ENCODE measurements at places on chromosomes 3 and 15. TPM values are rescaled to one million over a fixed set of nuclear protein-coding genes. Genes with fewer than 3 reads are reported as not detected.

The STAB1 gene
- total RNA-seq = 0.12 TPM

The NRG4 gene
- total RNA-seq = 2.4 TPM

The SNURF gene
- 20.2 TPM for total RNA-seq

The CEP19 gene
- total RNA-seq = 1.1 TPM

- peaks cover 20% of the 10 kb centered on the region for H3K4me1 ChIP-seq
- H3K4me3 ChIP-seq = no peak overlapping the region
- peaks cover 26% of the 10 kb centered on the region for H3K27me3 ChIP-seq
- no peak for DNase-seq
- no peak overlapping the region for H3K27ac ChIP-seq
- H3K36me3 ChIP-seq = no peaks in the 10 kb centered on the region
Measured at GRCh38 chr15:70856884-70857561, 3.1 kb upstream of the LARP6 start.

DNA sequence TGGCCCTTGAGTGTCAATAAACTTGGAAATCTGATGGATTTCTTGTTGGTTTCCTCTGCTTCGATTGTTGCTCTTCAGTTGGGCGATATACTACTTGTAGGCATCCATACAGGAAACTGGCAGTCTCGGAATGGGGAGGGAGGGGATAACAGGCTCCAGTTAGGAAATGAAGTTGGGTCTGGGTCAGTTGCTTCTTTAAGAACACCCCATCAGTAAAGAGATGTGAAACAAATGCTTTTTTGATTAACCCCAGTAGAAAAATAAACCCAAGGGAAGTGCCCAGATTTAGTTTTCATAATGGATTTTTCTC, 681 bp downstream of the CHMP2B start:
- peaks cover 5% of the 10 kb centered on the region for H3K36me3 ChIP-seq
- H3K27me3 ChIP-seq = peaks cover 9% of the 10 kb centered on the region
- peaks cover 19% of the 10 kb centered on the region for H3K4me1 ChIP-seq

DNA sequence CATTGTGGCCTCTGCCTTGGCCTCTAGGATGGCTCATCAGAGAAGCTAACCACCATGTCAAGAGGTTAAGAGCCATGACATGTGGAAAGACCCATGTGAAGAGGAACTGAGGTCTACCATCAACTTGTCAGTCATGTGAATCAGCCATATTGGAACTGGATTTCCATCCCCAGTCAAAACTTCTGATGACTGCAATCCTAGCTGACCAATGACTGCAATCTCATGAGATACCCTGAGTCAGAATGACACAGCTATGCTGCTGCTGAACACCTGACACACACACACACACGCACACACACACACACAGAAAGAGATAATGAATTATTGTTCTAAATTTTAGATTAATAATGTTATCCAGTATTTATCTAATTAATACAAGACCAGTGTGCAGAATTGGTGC, 337.5 kb upstream of the LMCD1 start:
- no peaks in the 10 kb centered on the region for H3K4me1 ChIP-seq
- H3K27ac ChIP-seq = no peak overlapping the region
- H3K4me3 ChIP-seq = no peak overlapping the region
- H3K27me3 ChIP-seq = no peaks in the 10 kb centered on the region

- no peak overlapping the region for H3K4me3 ChIP-seq
- H3K36me3 ChIP-seq = no peaks in the 10 kb centered on the region
- H3K27me3 ChIP-seq = peaks cover 15% of the 10 kb centered on the region
- H3K4me1 ChIP-seq = peaks cover 5% of the 10 kb centered on the region
- DNase-seq = no peak
Measured at GRCh38 chr3:118988198-118989130, 46.2 kb downstream of the IGSF11 start.

- H3K27me3 ChIP-seq = no peaks in the 10 kb centered on the region
- H3K27ac ChIP-seq = no peak overlapping the region
- no peaks in the 10 kb centered on the region for H3K36me3 ChIP-seq
- H3K4me3 ChIP-seq = no peak overlapping the region
- DNase-seq = no peak
Measured at GRCh38 chr15:37693926-37694325, 240.5 kb upstream of the TMCO5A start.

DNA sequence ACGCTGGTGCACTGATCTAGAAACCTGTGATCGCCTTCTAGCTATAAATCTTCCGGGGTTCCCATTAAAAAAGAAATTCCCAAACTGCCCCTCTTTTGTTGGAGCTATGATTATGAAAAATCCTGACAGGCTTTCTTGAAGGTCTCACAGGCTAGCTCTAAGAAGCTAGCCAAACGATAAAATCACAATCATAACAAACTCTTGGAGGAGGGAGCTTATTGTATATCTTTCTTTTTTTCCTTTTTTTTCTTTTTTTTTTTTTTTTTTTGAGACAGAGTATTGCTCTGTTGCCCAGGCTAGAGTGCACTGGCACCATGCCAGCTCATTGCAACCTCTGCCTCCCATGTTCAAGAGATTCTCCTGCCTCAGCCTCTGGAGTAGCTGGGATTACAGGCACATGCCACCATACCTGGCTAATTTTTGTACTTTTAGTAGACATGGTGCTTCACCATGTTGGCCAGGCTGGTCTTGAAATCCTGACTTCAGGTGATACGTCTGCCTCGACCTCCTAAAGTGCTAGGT, 72.0 kb downstream of the MYO1E start:
- no peak overlapping the region for H3K4me3 ChIP-seq
- H3K27ac ChIP-seq = no peak overlapping the region
- DNase-seq = no peak
- no peaks in the 10 kb centered on the region for H3K27me3 ChIP-seq
- H3K4me1 ChIP-seq = peaks cover 38% of the 10 kb centered on the region
- H3K36me3 ChIP-seq = no peaks in the 10 kb centered on the region

DNA sequence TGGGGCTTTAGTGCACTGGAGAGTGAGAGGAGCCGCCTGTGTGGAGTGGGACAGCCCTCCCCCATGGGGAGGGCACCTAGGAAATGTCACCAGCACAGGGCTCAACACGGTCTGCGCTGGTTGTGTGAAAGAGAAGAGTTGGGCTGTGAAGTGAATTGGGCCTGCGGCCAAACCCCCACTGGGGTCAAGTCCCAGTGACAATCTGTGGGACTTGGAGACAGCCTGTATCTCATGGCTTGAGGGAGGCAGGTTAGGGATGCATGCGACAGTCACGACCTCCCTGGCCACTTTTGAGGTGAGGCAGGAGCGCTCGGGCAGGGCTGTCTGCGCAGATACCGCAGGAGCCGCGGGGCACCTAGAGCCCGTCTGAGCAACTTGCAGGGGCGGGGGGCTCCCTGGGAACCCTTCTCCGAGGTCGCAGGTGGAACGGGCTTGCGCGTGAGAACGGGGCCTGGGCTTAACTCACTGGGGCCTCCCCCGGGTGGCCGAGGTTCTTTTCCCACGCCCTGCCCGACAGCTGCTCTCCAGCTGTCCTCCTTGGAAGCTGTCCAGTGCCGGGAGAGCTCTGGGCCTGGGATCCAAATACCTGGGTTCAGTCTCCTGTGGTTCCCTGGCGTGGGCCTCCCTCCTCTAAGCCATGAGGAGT, 77.4 kb downstream of the SNRK start:
- H3K27ac ChIP-seq = no peak overlapping the region
- H3K36me3 ChIP-seq = no peaks in the 10 kb centered on the region
- no peaks in the 10 kb centered on the region for H3K27me3 ChIP-seq

DNA sequence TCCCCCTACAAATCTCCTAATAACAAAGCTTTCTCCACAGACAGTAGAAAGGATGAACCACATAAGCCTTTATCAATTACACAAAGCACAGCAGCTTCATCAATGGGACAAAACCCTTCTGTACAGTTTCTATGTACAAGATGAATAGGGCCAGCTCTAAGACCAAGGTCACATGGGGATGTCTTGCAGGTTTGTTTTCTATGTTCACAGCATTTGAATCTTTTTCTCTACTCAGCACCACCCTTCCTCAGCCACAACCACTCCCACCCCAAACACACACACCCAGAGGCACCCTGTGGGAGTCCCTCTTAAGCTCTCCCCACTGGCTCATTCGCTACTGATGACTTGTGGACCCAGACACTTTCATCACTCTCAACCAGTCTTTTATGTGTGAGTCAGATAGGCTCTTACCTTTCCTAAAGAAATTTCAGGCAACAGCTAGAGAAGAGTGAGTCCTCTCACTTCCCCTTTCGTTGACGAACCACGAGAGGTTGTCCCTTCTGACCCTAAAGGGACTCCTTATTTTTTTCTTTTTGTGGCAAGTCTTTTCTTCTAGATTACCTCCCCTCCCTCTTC, 57.9 kb downstream of the ARHGAP31 start:
- H3K27ac ChIP-seq = peak overlapping the region; percentile 67
- peak overlapping the region; percentile 28 for H3K4me3 ChIP-seq
- no peak for DNase-seq
- H3K4me1 ChIP-seq = peaks cover 48% of the 10 kb centered on the region

- H3K27ac ChIP-seq = no peak overlapping the region
- peaks cover 7% of the 10 kb centered on the region for H3K4me1 ChIP-seq
- H3K36me3 ChIP-seq = no peaks in the 10 kb centered on the region
- H3K4me3 ChIP-seq = no peak overlapping the region
- peaks cover 4% of the 10 kb centered on the region for H3K27me3 ChIP-seq
Measured at GRCh38 chr3:16654976-16655375, 49.8 kb upstream of the DAZL start.

- no peak overlapping the region for H3K27ac ChIP-seq
- no peaks in the 10 kb centered on the region for H3K27me3 ChIP-seq
- H3K36me3 ChIP-seq = no peaks in the 10 kb centered on the region
- DNase-seq = no peak
- peaks cover 6% of the 10 kb centered on the region for H3K4me1 ChIP-seq
Measured at GRCh38 chr3:164453714-164454113, 624.6 kb downstream of the SI start.

- H3K27me3 ChIP-seq = peaks cover 14% of the 10 kb centered on the region
- H3K27ac ChIP-seq = no peak overlapping the region
- H3K4me3 ChIP-seq = no peak overlapping the region
- DNase-seq = no peak
- H3K4me1 ChIP-seq = peaks cover 11% of the 10 kb centered on the region
Measured at GRCh38 chr3:135014566-135014965, 219.5 kb downstream of the EPHB1 start.

- DNase-seq = no peak
- H3K4me3 ChIP-seq = no peak overlapping the region
- H3K27ac ChIP-seq = no peak overlapping the region
- no peaks in the 10 kb centered on the region for H3K27me3 ChIP-seq
Measured at GRCh38 chr15:77870195-77871065, 207.1 kb downstream of the TBC1D2B start.
